ENCODE measurements at places on chromosomes 5 and 9. TPM values are rescaled to one million over a fixed set of nuclear protein-coding genes. Genes with fewer than 3 reads are reported as not detected.

DNA sequence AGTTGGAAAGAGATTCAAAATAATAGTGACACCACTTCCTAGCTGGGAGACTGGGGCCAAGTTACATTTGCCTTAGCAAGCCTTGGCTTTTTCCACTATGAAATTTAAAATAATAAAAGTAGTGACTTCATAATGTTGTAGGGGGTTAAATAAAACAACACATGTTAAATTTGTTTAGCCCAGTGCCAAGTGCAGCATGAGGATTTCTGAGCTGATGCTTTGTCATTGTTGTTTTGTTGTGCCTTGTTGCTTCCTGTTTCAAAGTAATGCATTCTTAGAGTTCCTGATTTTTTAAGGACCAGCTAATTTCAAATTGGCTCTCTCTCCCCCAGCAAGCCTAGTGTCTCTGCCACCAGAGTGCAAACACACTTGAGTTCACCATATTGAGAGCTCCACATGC, 270.7 kb upstream of the PAPPA start:
- DNase-seq = no peak

DNA sequence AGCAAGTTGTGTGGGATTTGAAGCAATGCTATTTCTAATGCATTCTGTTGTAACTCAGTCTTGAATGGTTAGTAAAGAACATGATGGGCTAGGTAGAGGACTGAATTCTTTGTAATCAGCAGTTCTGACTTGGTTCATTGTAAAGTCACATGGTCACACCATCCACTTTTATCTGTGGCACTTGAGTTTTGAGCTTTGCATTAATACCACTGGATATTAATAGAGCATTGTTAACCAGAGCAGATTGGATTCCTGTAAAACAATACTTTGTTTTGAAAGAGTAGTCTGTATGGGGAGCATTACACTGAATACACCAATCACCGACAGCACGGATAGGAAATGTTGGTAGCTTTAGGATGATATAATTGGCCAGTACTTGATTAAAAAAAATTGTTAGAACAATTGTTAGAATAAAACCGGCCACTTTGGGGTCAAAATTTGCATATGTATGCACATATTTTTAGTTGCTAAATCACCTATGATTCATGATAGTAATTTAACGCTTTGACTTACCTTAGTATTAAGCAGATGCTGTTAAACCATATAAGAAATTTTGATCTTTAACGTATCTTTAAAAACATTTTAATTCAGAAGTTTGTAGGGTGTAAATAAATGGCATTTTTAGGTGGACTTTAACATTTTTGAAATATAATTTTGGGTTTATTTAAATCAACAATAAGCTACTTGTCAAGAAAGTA, 17.4 kb downstream of the SLC12A2 start:
- DNase-seq = no peak

DNA sequence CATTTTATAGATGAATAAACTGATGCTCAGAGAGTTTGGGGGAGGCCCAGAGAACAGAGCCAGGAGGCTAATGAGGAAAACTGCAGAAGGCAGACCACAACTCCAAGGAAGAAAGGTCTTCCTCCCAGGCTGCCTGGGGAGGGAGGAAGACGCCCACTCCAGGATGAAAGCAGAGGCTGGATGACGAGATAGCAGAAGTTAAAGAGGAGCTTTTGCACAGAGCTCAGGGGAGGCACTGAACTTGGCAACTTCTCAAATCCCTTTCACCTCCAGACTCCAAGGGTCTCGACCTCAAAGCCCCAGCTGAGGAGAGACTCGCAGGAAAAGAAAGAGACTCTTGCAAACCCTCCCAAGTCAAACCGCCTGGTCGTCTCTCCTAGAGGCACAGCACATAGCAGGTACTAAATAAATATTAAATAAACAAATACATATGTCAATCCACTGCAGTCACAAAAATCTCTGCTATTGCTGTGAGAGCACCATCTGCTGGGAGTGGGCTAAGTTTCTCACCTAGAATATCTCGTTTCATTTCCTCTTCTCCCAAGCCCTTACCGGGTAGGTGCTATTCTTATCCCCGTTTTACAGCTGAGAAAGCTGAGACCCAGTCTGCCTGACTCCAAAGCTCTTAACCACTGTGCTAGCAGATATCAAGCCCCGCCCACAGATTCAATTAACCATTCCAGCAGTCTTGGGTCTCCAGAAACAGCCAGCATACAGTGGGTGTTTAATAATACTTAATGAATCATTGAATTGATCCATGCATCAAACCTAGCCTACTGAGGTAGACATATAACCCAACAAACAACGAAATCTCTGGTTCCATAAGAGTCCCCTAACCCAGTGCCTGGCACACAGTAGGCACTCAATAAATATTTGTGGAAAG, 97.8 kb upstream of the HAND1 start:
- no peak for DNase-seq

The C6 gene
- 2.5 TPM for total RNA-seq

Measured in ureter (tissue), 1 donor.